ENCODE measurements at places on chromosomes 2 and 18.

GRCh38 chr18:26840965-26841364, 24.5 kb downstream of the AQP4 start:
- no peak for DNase-seq

GRCh38 chr2:167048829-167049228, 160.5 kb downstream of the XIRP2 start:
- DNase-seq = no peak

DNA sequence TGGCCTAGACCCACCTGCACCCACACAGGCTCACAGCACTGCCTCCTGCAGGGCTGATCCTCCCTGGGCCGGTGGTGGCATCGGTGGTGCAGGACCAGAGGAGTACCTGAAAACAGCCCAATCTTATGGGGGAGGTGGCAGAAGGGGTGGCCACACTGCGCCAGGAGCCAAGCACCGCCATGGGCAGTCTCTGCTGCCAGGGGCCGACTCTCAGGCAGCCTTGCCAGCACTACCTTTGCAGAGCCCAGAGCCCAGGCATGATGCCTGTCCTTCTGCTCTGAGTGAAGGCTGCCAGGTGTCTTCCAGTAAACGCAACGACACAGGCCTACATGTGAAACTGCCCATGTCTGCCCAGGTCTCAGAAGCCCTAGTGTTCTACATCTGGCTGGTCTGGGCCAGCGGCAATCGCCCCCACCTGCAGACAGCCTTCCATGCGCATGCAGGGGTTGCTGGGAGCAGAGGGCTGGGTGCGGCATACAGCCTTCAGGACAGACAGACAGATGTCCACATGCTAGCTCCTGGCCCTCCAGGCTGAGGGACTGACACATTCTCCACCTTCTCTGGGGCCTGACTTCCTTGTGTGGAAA, 6.8 kb downstream of the HS6ST1 start:
- DNase-seq = no peak

GRCh38 chr2:106232638-106233349, 38.7 kb upstream of the UXS1 start:
- no peak for DNase-seq

GRCh38 chr18:62437235-62438017, 85.4 kb upstream of the ZCCHC2 start:
- no peak for DNase-seq

GRCh38 chr2:226873051-226873620, 37.3 kb downstream of the RHBDD1 start:
- DNase-seq = no peak

DNA sequence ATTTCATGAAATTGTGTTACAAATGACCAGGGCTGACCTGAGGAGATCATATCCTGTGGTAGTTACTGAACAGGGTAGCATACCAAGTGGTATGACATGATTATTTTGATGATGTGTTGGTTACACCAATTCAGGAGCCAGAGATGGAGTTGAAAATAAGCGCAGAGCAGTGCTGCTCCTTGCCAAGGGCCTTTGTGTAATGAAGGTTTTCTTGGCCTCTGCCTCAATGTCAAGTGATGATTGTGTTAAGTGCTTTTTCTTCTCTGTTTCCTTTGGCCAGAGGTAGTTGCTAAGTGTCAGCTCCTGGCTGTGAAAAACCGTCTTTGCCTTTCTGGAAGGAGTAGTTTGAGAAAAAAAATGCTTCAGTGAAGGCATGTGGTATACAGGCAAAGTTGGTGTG, 131.2 kb downstream of the CERS6 start:
- no peak for DNase-seq

DNA sequence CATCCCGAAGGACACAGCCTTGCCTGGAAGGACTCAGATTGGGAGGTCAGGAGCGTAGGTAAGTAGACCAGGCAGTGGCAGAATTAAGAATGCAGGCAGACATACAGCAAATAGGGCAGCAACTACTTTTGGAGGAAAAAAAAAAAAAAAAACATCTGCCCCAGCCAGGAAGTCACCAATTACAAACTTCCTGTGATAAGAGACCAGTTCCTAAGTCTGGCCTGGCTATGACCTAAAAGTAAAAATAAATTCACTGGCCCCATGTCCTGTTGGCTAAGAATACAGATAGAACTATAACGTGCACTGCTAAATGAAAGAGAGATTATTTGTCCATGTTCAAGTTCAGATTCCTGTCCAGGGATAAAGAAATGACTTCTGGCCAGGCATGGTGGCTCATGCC, 45.2 kb upstream of the NOSTRIN start:
- no peak for DNase-seq

DNA sequence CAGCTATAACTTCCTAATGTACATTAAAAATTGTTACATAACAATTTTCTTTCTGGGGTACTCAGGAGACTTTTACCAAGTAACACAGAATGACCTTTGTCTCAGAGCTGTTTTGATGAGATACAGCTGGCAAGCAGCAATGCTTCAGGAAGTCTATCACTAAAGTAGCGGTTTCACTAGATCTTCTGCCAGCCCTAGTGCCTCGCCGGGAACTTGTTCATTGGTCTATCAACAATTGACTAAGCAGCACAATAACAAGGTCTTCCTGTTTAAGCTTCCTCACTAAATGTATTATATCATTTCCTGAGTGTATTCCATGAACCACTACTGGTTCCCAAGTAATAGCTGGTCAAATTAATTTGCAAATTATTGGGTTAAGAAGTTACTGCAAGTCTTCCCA, 69.2 kb downstream of the TRIP12 start:
- DNase-seq = no peak

GRCh38 chr2:128638341-128639119, 319.9 kb upstream of the HS6ST1 start:
- no peak for DNase-seq

- no peak for DNase-seq
Observed at GRCh38 chr2:169049142-169049541, 18.0 kb upstream of the ABCB11 start.

- no peak for DNase-seq
Observed at GRCh38 chr2:135985826-135986393, 484 bp upstream of the DARS1 start.

DNA sequence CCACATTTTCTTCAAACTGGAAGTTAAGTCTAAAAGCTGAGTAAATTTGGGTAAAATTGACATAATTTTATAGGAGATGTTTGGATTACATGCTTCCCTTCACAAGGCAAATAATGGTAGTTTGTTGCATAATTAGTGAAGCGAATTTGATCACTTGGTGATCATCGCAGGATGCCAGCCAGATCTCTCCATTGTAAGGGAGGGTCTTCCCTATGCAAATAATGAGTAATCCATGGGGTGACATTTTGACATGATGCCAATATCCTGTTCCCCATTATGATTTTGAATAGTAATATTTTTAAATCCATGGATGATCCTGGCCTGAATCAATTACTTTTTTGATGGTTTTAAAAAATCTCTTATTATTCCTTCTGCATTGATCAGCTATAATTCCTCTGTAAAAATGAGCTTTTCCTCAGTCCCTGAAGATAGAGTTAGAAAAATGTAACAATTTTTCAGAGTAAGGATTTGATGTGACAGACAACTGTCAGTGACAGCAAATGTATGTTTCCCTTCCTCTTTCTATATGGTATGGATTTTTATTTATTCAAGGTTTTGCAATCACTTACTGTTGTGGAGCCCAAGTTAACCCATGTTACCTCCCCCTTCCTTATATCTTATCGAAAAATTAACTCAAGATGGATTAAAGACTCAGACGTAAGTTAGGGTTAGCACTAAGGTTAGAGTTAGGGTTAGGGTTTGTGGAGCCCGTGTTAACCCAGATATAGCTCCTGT, 21.4 kb downstream of the CCL20 start:
- DNase-seq = no peak

- DNase-seq = no peak
Observed at GRCh38 chr18:49228187-49228586, 232.3 kb downstream of the DYM start.

DNA sequence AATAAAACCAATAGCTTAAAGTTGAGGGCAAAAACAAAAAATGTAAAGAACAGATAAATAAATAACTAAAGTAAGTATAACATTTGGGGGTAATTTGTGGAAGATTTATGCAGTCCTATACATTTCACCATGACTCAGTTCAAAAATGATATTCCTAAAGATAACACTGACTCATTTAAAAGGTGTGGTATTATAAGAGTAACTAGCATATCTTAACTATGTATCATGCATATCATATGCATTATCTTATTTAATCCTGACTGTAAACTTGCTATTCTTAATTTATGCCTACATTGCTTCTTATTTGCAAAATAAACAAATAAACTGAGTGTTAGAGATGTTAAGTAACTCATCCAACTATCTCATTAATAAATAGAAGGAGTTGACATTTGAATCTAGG, 726.5 kb upstream of the PKDCC start:
- DNase-seq = no peak

DNA sequence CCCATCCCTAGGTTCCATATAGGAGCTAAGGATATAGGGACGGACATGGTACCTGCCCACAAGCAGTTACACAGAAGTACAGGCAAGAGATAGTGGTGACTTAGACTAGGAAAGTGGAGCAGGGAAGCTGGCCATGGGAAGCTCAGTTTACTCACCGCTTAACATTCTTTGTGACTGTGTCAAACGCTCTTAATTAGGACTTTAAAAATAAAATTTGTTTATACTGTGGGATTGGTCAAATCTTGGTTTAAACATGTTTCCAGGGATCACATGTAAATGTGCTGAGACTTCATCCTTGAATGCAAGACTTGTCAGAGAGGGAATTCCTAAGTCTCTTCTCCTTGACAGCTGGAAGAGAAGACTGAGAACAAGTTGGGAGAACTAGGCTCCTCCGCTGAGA, 107.3 kb downstream of the MTCL1 start:
- DNase-seq = no peak

GRCh38 chr18:50080316-50080715, 114.6 kb downstream of the MYO5B start:
- DNase-seq = no peak

DNA sequence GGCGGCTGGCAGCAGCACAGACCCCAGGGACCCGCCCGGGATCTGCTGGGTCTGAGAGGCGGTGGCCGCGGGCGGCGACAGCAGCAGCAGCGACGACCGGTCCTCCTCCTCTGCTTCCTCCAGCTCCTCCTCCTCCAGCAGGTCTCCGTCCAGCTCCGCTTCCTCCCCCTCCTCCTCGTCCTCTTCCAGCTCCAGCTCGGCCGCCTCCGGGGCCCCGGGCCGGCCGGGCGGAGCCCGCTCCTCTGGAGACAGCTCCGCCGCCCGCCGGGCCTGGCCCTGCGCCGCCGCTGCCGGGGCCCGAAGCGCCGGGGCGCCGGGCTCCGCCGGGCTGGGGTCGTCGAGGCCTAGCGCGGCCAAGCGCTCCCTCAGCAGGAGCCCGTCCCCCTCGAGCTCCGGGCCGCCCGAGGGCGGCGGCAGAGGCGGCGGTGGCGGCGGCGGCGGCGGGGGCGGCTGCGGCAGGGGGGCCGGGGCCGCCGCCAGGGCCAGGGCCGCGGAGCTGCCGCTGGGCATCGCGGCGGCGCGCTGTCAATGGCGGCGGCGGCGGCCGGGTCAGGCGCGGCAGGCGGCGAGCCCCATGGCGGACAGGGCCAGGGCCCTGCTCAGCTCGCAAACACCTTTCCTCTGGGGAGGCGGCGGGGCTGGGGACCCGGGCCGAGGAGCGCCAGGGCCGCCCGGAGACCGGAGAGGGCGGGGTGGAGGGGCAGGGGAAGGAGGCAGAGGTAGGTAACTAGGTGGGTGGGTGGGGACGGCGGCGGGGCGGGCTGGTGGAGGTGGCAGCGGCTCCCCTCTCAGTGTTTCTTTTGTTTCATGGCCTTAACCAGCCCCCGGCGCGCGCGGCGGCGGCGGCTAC, 445 bp downstream of the MEX3C start:
- DNase-seq = peak; percentile 78

GRCh38 chr2:106161938-106162820, 31.9 kb downstream of the UXS1 start:
- DNase-seq = no peak

DNA sequence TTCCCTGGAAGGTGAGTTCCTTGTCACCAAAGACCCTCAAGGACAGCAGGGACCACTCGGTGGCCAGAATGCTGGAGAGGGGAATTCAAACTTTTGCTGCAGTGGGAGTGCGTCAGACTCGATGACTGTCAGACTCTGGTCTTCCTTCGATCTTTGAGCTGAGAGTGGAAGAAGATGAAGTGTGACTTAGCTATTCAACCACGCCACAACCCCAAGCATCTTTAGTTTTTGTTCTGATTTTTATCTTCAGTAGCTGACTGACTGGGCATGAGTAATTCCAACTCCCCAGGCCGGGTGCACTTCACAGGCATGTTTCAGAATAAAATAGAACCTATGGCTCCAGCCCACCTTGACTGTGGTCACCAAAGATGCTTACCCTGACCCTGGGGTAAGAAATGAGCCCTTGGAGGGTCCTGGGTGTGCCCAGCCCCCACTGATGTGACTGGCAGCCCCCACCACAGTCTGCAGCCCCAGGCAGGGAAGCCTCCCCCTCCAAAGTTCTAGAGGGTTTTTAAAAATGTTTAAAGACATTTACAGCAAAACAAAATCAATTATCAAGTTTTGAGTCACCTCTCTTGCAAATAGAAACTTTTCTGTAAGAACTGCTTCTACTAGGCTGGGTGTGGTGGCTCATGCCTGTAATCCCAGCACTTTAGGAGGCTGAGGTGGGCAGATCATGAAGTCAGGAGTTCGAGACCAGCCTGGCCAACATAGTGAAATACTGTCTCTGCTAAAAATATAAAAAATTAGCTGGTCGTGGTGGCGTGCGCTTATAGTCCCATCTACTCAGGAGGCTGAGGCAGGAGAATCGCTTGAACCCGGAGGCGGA, 24.9 kb upstream of the YWHAQ start:
- peak; percentile 10 for DNase-seq

DNA sequence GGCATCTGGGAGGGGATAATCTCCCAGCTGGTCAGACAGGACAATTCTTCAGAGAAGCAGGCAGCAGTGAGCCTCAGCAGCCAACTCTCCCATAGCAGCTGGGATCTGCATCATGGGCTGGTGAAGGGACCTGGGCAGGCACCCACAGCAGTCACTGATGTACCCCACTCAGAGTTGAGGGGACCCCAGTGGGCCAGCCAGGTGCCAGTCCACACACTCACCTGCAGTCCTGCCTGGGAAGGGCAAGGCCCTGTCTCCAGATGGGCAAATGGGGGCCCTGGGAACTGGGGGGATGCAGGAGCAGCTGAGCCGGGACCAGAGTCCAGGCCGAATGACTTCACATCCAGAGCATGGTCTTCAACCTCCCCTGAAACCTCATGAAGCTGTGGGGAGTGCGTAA, 170.4 kb downstream of the ZFP36L2 start:
- DNase-seq = no peak

DNA sequence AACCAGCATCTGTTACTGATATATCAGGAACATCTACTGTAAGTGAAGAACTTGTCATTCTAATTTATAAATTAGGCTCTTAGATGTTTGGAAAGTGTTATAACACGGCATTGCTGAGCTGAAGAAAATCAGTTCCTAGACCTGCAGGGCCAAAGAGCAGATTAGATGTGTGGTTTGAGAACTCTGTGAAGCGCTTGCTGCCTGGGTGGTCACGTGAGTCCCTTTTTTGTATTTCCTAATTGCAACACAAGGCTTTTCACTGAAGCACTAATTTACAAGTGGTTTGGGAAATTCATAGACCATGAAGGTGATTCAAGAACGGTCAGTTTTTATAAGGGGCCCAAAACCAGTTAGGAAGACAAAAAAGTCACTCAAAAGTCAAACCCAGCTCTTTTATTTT, 106.9 kb upstream of the SP3 start:
- no peak for DNase-seq

All from stimulated activated CD4-positive, alpha-beta T cell treated with anti-CD3 and anti-CD28 coated beads, TNF-alpha, amount 100 ng/mL, for 4 hours (primary cell).